ENCODE measurements at places on chromosomes 12 and 14. TPM values are rescaled to one million over a fixed set of nuclear protein-coding genes. Genes with fewer than 3 reads are reported as not detected.

GRCh38 chr12:26434299-26435068 lies 239.1 kb downstream of the SSPN start:
- H3K4me3 ChIP-seq: no peak overlapping the region
- no peak overlapping the region for H3K27ac ChIP-seq
- DNase-seq: peak; percentile 36

DNA sequence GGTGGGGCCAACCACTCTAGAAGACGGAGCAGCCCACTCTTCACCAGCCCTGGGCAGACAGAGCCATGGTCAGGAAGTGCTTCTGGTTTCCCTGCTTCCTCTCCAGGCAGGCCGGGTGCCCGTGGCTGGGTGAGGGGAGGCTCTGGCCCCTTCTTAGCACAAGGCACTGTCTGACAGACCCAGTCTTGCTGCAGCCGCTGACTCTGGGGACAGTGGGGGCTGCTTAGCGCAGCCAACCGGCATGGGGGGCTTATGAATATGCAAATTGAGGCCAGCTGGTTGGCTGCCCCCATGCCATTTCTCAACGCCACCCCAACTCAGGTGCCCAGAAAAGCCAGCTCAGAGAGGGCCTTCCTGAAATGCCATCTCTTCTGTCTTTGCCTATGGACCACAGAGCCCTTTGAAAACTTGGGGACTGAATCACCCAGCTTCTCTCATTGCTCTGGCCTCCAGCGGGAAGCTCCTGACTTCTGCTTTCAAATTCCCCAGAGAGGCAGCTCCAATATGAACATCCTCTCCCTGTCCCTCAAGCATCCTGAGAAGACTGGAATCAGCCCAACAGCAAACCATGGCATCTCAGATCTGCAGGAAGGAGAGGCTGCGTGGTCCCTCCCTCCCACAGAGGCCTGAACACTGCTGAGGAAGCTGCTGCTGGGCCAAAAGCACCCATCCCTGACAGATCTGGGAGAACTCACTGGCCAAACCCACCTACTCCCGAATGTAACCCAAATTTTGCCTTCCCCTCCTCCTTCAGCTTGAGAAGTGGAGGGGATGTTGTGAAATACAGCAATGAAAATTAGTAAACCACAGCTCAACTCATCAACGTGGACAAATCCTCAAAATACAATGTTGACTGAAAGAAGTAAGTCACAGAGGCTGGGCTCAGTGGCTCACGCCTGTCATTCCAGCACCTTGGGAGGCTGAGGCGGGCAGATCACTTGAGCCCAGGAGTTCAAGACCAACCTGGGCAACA lies at the start of gene PROX2:
Gene PROX2, minus strand, starts transcription at position 205 of the 973 bp plus-strand sequence. CDS start 12,311 bp downstream, outside the sequence.
- H3K27me3 ChIP-seq: no peaks in the 10 kb centered on the region
- H3K36me3 ChIP-seq: no peaks in the 10 kb centered on the region
- H3K4me3 ChIP-seq: no peak within 1 kb of the TSS
- no peak within 1 kb of the TSS for H3K27ac ChIP-seq
- DNase-seq: peak; percentile 28

DNA sequence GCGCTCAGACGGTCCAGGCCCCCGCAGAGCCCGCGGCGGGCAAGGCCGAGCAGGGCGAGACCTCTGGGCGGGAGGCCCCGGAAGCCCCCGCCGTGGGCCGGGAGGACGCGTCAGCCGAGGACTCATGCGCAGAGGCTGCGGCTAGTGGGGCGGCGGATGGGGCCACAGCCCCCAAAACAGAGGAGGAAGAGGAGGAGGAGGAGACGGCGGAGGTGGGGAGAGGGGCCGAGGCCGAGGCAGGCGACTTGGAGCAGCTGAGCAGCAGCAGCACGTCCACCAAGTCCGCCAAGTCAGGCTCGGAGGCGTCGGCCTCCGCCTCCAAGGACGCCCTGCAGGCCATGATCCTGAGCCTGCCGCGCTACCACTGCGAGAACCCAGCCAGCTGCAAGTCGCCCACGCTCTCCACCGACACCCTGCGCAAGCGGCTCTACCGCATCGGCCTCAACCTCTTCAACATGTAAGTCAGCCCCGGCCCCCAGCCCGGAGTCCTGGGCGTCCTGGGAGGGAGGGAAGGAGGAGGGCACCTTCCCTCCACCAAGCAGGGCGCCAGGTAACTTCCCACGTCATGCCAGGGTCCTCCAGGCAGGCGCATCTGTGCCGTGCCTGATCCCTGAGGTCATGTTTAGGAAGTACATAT lies 72.4 kb downstream of the IQSEC3 start:
- no peaks in the 10 kb centered on the region for H3K36me3 ChIP-seq
- H3K27me3 ChIP-seq: peaks cover 43% of the 10 kb centered on the region
- no peak overlapping the region for H3K27ac ChIP-seq
- H3K4me3 ChIP-seq: peak overlapping the region; percentile 50

DNA sequence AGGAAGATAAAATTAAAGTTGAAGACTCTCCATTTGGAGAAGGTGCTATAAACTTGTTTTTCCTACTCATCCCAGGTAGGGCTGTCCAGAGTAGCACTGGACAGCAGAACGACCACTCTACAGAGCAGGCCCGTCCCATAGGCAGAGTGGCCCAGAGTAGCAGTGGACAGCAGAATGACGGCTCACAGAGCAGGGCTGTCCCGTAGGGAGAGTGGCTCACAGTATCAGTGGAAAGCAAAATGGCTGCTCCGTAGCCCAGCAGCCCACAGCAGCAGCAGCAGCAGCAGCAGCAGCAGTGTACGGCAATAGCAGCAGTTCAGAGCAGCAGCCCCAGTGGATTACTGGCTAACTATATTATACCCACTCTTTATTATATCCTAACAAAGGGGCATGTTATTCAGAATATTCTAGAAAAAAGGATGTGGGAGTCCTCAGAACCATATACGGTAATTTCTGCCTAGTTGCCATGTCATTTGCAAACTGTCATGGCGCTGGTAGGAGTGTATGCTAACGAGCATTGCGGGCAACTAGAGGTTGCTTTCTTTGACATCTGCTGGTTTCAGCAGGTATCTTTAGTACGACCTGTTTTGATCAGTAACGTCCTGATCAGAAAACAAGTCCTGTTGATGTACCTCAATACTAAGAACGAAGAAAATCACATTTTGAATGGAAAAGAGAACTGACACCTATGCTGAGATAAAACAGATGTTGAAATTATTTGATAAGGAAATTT lies 567.3 kb downstream of the SLC16A7 start:
- no peaks in the 10 kb centered on the region for H3K4me1 ChIP-seq
- H3K36me3 ChIP-seq: no peaks in the 10 kb centered on the region
- DNase-seq: peak; percentile 12
- no peak overlapping the region for H3K4me3 ChIP-seq
- H3K27ac ChIP-seq: no peak overlapping the region

- H3K4me1 ChIP-seq: peaks cover 36% of the 10 kb centered on the region
- no peak overlapping the region for H3K4me3 ChIP-seq
- no peaks in the 10 kb centered on the region for H3K27me3 ChIP-seq
- H3K36me3 ChIP-seq: no peaks in the 10 kb centered on the region
- H3K27ac ChIP-seq: no peak overlapping the region
- DNase-seq: no peak
These were observed 79.4 kb upstream of the HIF1A start for GRCh38 chr14:61615743-61616523.

DNA sequence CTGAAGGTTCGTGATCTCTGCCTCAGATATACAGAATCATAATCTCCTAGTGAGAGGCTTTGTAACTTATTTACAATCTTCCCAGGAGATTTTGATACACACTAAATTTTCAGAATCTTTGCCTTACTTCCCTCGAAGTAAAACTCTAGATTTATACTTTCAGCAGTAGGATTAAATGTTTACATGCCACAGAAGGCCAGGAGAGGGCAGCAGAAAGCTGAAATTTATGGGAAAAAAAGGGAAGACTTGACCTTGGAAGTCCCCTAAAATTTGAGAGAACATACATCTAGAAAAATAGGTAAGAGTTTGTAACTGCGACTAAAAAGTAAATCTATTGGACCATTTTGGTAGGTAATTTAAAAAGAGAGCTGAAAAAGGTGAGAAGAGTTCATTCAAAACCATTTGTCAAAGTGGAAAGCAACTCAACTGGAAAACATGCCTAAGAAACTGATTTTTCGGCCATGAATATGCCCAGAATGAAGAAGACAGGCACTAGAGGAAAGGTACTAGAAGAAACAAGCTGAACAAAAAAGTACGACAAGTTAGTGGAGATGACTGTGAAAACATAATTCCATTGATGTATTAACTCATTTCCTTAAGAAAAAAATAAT lies 242.0 kb upstream of the MDGA2 start:
- H3K4me3 ChIP-seq: no peak overlapping the region
- no peak overlapping the region for H3K27ac ChIP-seq
- H3K36me3 ChIP-seq: peaks cover 5% of the 10 kb centered on the region

DNA sequence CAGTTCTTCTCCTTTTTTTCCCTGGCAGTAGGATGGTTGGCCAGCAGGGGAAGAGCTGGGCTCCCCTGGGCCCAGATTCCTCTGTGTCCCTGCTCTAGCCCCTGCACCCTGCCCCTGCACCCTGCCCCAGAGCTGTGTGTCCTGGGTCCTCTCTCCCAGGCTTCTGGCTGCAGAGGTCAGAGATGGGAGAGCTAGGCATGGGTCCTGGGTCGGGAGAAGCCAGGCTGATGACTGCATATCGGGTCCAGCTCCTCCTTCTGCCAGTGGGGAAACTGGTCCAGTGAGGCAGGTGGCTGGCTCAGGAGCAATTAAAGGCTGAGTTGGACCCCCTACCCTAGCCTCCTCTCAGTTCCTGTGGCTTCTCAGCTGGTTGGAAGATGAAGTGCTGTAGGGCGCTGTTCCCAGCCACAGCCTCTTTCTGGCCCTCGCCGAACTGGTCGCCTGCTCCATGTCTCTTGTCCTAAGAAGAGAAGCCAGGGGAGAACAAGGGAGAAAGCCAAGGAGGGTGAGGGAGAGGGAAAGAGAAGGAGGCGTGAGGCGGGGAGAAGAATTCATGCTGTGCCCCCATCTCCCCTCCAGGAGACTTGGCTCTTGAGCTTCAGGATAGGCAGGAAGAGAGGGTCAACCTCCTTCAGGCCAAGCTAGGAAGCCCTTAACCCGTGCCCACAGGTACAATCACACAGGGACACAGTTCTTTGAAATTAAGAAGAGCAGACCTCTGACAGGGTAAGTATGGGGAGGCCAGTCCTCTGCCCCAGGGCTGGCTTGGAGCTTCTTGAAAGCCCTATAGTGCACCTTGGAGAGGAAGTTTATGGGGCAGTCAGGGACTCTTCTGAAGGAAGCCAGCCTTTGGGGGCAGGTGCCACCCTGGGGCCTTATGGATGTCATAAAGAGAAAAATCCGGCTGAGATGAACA lies 9.5 kb downstream of the VASH1 start:
- DNase-seq: no peak
- H3K36me3 ChIP-seq: no peaks in the 10 kb centered on the region
- peaks cover 30% of the 10 kb centered on the region for H3K4me1 ChIP-seq
- H3K27me3 ChIP-seq: peaks cover 5% of the 10 kb centered on the region

GRCh38 chr12:111412007-111412829 lies 6.5 kb downstream of the SH2B3 start:
- H3K27ac ChIP-seq: peak overlapping the region; percentile 58
- DNase-seq: peak; percentile 63
- H3K4me3 ChIP-seq: peak overlapping the region; percentile 11

- no peak overlapping the region for H3K27ac ChIP-seq
- peaks cover 13% of the 10 kb centered on the region for H3K4me1 ChIP-seq
- no peak overlapping the region for H3K4me3 ChIP-seq
- no peak for DNase-seq
These were observed 98.2 kb upstream of the GSC start for GRCh38 chr14:94867946-94868771.

DNA sequence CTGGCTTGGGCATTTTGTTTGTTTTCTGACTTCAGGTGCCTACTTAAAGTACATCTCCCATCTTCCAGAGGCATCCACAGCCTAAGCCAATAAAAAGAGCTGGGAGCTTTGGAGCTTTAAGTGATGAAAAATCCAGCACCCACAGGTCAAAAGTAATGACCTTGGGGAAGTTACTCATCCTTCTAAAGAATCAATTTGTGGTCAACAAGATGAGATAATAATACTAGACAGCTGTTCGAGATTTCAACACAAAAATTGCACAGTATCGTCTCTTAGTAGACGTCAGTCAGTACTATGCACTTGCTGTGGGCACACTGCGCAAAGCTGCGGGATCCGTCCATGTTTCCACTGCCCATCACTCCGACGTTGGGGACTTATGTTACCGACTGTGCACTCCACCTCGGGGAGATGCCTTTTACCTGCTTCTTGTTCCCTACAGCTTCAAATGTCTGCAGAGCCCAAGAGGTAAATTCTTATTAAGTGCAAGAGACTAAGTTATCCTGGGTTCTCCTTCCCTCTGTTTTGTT lies 1.3 kb downstream of the ST8SIA1 start:
- peaks cover 28% of the 10 kb centered on the region for H3K4me1 ChIP-seq
- H3K4me3 ChIP-seq: peak overlapping the region; percentile 83
- DNase-seq: no peak

DNA sequence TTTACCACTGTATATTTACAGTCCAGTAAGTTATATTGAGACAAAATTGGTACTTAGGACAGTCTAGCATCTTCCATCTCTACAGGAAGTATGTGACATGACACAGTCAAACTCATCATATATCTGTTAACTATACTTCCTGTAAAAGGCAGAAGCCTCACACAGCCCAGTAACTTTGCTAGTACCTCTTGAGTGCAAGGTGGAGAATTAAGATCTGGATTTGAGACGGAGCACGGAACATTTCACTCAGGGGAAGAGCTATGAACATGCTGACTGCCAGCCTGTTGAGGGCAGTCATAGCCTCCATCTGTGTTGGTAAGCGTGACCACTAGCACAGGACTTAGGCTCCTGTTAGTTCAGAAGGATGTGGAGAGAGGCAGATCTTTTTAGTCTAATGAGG lies 333.7 kb upstream of the OR4E1 start:
- peaks cover 18% of the 10 kb centered on the region for H3K27me3 ChIP-seq
- H3K36me3 ChIP-seq: no peaks in the 10 kb centered on the region
- no peaks in the 10 kb centered on the region for H3K4me1 ChIP-seq
- H3K4me3 ChIP-seq: no peak overlapping the region
- no peak overlapping the region for H3K27ac ChIP-seq
- DNase-seq: no peak

DNA sequence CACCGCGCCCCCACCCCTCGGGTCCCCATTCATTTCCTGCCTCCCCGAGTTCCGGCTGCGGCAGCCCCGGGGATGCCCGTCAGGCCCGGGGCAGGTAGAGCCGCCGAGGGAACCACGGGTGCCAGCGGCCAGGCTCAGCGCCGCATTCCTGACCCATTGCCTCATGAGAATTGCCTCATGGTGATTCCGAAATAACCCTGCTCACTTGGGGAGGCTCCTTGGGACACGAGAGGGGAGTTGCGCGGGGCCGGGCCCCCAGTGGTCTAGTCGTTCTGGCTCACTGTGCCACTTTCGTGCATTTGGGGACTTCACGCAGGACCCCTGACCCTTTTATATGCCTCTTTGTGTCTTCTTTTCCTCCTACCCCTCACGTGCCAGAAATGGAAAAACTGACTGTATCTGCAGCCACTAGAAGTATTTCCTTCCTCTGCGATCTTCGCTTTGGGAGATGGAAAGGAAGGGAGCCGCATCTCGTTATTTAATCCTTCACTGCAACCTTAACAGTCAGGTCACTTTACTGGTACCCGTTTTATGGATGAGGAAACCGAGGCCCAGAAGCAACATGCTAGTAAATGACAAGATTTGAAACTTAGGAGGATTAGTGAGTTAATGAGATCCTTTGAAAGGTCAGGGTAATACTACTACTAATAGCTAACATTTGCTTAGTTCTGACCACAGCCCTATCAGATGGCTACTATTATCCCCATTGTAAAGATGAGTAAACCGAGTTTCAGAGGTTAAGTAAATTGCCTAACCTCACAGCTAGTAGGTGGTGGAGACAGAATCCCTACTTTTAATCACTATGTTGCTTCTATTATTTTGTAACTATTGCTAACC lies 768 bp downstream of the PTPN11 start:
- H3K27me3 ChIP-seq: peaks cover 2% of the 10 kb centered on the region
- peak overlapping the region; percentile 86 for H3K4me3 ChIP-seq
- H3K36me3 ChIP-seq: no peaks in the 10 kb centered on the region

ABHD4 gene
- 33.9 TPM for total RNA-seq

SNRPF gene
- 70.7 TPM for total RNA-seq

TMCC3 gene
- 2.4 TPM for total RNA-seq

GPR132 gene
- 0.09 TPM for total RNA-seq

SYT1 gene
- total RNA-seq: 34.7 TPM

FGFR1OP2 gene
- total RNA-seq: 28.4 TPM

SERPINA6 gene
- total RNA-seq: 0.15 TPM
